ENCODE measurements at places on chromosomes 5 and 9.
A peak's percentile ranks its signal among the peaks of the same experiment; 100 is the strongest.

DNA sequence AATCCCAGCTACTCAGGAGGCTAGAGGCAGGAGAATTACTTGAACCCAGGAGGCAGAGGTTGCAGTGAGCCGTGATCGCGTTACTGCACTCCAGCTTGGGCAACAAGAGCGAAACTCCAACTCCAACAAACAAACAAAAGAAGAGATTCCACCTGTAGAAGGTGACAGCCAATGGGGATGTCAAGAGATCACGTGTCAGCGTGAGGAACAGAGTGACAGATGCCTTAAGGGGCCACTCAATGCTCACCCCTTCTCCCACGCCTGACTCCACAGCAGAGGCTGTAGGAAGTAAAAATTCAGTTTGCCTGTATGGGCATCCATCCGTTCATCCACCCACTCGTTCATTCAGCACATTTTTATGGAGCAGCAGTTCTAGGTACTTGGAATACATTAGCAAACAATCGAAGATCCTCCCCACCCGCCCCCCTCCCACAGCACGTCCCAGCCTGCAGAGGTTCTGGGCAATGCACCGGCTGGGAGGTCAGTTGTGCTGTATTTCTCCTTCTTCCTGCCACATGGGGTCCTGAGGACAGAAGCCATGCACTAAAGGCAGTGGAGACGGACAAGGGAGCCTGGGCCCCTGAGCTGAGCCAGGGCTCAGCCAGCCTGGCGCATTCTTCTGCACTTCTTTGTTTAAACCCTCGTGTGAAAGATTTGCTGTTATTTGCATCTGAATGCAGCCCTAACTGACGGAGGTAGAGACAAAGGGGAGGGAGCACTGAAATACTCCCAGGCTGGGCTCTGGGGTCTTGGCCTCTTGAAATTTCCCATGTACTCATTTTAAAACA, 11.3 kb upstream of the RNF130 start:
- no peak for DNase-seq

- no peak for DNase-seq
Observed at GRCh38 chr9:30482499-30482898, 1901.9 kb upstream of the ACO1 start.

DNA sequence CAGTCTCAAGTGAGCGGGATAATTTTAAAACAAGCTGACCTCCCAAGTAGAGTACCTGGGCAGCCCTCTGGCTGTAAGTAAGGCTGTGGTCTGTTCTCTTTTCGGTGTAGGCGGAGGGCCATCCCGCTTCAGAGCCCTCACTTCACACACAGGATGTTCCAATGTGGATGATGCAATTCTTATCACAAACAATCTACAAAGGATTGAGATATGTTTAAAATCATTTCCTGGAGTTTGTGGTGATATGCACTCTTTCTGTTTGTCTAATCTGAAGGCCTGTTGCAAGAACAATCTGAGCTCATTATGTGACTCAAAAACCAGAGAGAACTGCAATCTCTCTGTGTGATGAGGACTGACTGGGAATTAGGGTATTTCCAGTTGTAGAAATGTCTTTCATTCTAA, 42.5 kb downstream of the ITGA2 start:
- peak; percentile 89 for DNase-seq

DNA sequence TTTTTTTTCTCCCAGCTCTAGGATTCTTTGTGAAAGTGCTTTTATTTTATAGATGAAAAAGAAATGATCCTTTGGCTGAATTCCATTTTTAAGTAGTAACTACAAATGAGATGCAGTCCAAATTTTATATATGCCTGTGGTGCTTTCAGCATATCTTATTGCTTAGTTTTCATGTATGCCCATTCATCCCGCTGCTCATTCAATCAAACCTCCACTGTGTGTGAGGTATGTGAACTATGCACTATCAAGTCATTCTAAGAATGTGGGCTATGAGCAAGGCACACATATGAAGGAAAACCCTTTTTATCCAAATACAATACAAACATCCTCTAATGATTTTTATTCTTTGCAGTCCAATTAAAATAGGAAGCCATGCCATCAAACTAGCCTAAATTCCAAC, 1069.1 kb upstream of the DMAC1 start:
- peak; percentile 45 for DNase-seq

GRCh38 chr9:94157050-94157801, 73.0 kb downstream of the PTPDC1 start:
- peak; percentile 84 for DNase-seq

DNA sequence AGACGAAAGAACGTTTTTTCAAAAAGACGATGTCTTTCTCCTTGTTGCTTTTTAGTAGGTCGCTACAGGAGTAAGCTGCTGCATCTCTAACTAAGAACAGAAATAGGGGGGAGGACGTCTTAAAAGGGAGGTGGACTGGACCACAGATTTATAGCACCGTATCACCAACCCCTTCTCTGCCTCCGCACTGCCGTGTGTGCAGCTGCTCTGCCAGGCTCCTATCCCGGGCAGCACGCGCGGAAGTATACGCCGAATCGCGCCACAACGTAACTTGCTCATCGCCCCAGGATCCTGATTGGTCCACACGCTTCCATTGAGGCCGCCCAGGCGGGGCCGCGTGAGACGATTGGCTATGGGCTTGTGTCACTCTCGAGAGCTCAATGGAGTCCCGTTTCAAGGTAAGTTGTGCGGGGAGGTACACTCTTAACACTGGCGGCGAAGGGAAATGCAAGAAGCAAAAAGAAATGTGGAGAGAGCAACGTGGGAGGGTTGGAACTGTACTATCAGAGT, at the start of gene ELAVL2:
Gene ELAVL2 (minus strand): TSS at position 121 of the 510 bp plus-strand sequence. CDS start 64,006 bp downstream, outside the sequence.
- DNase-seq: no peak

- peak; percentile 86 for DNase-seq
Observed at GRCh38 chr5:180618829-180619562, 27.7 kb upstream of the SCGB3A1 start.

- DNase-seq: no peak
Observed at GRCh38 chr9:122318284-122318683, 52.5 kb upstream of the PTGS1 start.

DNA sequence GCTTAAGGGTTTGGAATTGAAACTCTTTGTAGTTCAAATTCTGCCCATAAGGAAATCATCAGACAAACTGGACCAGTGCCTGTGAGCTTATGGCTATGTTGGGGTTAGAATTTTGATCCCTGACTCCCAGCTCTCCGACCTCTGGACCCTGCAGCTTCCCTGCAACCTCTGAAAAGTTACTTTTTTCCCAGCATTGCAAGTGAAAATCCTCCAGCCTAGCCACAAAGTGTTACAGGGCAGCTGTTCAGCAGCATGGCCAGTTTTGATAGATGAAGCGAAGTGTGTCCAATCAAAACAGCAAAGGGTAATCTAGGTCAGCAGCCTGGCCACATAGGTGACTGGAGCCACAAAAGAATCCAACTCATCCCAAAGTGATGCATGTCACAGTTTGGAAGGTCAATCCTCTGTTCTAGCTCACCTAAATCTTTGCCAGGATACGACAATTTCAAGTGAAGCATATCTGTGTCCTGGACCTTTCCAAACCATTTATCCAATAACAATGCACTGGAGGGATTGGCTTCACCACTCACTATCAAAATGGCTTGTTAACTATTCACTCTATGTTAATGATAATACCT, 4.7 kb upstream of the CPEB4 start:
- no peak for DNase-seq

GRCh38 chr9:122383992-122384461, 13.2 kb downstream of the PTGS1 start:
- peak; percentile 52 for DNase-seq

GRCh38 chr5:171601266-171601881, 181.9 kb downstream of the FGF18 start:
- DNase-seq: no peak

- no peak for DNase-seq
Observed at GRCh38 chr5:63768221-63768620, 194.0 kb downstream of the HTR1A start.

DNA sequence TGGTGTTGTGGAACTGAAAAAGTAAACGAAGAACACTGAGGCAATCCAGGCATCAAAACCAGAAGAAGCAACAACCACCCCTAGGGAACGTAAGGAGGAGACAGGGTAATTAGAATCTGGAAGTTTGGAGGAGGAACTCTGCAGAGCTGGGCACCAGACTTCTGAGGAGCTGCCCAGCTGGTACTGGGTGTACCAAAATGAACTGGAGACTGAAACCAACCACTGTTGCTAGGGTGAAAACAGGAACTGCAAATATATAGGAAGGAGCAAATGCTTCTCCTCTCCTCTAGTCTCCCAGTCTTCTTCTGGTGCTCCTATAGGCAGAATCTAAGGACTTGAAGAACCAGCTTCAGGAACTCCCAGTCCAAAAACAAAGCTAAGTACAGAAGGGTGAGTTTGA, 189.8 kb downstream of the ELAVL2 start:
- DNase-seq: no peak

DNA sequence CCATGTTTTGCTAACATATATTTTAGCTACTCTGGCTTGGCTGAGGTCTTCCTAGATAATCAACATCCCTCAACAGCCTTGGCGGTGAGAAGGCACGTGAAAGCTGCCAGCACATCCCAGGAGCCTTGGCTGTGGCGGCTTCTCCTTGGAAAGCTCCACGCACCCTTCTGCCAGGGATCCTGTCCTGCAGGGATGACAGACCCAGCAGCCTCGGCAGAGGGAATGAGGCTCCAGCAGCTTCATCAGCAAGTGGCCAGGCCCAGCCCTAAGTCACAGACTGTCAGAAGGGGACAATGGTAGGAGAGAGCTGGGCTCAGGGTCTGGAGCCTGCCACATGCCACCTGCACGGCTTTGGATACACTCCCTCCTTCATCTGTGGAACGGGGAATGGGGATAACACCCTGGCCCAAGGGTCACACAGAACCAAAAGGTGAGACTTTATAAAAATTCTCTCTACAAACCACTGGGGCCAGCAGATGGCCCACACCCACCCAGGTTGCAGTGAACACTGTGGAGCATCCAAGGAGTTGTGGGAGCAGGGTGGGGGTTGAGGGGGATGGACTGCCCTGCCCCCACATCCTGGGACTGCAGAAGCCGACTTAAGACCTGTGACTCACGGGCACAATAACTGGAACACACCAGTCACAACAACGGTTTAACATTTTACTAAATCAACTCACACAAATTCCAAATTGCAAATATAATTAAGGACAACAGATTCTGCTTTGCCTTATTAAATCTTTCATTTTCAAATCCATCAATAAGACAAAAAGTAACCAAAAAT, 65.1 kb downstream of the MACROH2A1 start:
- no peak for DNase-seq

- DNase-seq: no peak
Observed at GRCh38 chr5:79636981-79637733, 24.9 kb downstream of the TENT2 start.

GRCh38 chr9:15317836-15318235, 10.8 kb upstream of the TTC39B start:
- peak; percentile 23 for DNase-seq

DNA sequence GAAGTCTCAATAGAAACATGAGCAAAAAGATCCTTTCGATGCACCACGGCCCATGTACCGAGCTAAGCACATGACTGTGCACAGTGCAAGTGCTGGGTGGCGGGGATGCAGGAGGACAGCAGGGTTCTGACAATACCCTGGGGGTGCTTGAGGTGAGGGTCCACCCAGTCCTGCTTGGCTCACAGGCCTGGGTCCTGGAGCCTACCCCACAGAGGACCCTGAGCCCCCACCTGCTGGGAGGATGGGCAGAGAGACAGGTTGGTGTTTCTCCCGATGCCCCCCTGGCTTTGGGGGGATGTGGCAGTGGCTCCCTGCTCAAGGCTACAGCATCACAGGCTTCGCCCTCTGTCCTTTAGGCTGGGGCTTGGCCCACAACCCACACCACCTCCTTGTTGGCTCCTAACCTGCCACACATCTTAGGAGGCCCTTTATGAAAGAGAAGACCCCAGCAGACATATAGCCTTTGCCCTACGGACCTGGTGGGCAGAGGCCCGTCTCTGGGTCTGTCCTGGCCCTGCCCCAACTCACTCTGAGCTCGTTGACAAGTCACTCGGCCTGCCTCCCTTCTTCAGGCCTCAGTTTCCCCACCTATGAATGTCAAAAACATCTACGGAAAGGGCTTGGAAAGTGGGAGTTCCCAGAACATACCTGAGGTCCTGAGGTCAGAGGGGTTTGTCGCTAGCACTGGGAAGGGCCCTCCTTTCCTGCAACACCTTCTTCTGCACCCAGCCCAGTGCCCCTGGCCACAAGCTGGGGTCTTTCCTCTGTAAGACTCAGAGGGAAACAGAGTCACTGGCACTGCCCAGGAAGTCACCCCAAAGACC, 50.3 kb downstream of the BARX1 start:
- DNase-seq: no peak

DNA sequence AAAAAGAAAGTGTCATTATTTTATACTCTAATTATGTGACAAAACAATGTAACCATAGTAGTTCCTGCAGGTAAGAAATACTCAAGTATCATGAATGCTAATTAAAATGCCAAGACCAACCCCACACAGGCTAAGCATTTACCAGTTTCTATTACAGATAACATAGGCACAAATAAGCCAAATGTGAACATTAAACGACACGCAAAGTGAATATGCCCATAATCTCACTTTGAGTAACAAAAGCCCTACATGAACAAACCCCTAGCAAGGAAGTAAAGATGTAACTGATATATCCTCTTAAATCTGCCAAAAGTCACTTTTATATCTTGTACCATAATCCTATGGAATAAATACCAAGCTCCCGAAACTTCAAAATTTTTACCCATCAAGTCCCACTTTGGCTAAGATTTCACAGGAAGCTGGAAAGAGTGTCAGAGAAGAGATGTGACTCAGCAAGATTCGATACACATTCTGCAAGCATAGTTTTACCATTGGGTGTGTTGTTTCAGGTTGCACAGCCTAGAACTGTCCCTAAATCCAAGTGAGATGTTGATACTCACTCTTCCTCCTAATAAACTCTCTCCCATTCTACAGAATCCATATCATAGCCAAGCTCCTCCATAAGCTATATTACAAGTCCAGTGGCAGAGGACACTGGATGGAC, 28.8 kb downstream of the TRPM6 start:
- DNase-seq: no peak

DNA sequence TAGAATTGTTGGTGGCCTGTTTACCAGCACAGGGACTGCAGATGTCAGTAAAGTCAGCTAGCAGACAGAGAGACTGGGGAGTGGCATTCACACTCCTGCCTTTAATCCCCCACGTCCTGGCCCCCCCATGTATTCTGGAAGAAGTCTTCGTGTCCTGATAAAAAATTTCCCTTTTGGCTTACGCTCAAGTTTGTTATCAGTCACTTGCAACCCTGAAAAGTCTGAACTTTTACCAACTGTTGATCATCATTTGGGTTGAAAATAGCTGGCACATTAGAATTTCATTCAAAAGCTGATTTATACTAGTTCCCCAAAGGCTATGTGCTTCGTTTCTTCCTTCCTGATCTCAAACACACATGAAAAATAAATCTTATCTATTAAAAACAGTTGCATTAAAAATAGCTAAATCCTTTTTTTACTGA, 5.8 kb upstream of the CRHBP start:
- DNase-seq: no peak

GRCh38 chr5:60943624-60944023, 1.2 kb downstream of the ERCC8 start:
- peak; percentile 3 for DNase-seq
